Heart left ventricle (tissue), 16 donors: ENCODE measurements at places on chromosomes 2 and 18. TPM values are rescaled to one million over a fixed set of nuclear protein-coding genes. Genes with fewer than 3 reads are reported as not detected.
A peak's percentile ranks its signal among the peaks of the same experiment; 100 is the strongest.

GRCh38 chr2:152051436-152051835, 47.4 kb downstream of the CACNB4 start:
- no peak for DNase-seq

- no peak for DNase-seq
Measured at GRCh38 chr2:69250981-69251380, 136.0 kb downstream of the GFPT1 start.

ACADL gene
- 0.88 TPM for polyA plus RNA-seq

GRCh38 chr2:182345384-182345783, 81.5 kb downstream of the PDE1A start:
- no peak for DNase-seq

GRCh38 chr18:78721238-78721875, 258.3 kb upstream of the SALL3 start:
- DNase-seq, result no peak

GRCh38 chr18:67410075-67411070, 106.1 kb downstream of the DSEL start:
- DNase-seq, result no peak

DNA sequence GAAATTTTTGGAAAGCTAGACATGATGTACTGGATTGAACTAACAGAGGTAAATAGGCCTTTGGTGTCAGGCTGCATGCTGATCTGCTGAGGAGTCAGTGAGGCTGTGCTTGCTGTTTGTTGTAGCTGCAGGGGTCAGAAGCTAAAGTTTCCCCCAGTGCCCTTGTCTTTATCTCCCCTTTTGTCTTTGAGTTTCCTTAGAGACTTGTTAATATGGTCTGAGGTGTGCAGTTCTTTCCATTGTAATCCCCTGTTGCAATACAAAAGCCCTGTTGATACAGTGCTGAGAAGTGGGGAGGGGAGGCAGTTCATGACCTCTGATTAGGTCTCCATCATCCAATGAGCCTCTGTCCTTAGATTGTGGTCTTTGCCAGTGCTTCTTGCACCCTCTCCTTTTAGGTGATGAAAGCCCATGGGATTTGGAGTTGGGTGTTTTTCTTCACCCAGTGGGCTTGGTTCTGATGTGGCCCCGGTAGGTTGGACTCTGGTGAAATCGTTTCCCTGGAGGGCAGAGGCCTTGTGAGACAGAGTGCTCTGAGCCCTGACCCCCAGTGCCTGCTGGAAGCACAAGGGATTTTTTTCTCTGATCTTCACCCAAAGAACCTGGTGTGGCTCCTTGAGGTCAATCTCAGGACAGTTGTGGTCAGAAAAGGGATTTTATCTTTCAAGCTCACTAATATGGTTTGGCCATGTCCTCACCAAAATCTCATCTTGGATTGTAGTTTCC, 163.1 kb downstream of the TMEM18 start:
- DNase-seq, result no peak

GRCh38 chr2:191800874-191801273, 46.0 kb downstream of the CAVIN2 start:
- DNase-seq, result no peak

GRCh38 chr18:44238454-44238853, 442.2 kb upstream of the SETBP1 start:
- no peak for DNase-seq

SH3RF3 gene
- polyA plus RNA-seq, result 5.2 TPM

DNA sequence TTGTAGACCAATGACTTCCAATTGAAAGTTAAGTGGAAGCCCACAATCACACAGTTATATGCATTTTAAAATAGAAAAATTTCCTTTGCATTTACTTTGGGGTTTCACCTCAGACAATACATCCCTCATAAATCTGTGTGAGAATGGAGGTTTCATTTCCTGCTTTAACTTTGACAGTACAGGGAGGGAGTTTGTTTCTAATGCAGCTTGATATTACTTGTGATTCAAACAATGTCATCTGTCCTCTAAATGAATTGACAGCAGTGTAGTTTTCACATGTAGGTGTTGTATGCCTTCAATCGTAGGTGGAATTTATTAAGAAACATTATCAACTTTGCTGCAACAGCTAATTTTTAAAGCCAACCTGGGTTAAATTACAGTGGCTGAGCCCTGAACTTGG, 75.2 kb downstream of the TMEFF2 start:
- DNase-seq, result no peak

DNA sequence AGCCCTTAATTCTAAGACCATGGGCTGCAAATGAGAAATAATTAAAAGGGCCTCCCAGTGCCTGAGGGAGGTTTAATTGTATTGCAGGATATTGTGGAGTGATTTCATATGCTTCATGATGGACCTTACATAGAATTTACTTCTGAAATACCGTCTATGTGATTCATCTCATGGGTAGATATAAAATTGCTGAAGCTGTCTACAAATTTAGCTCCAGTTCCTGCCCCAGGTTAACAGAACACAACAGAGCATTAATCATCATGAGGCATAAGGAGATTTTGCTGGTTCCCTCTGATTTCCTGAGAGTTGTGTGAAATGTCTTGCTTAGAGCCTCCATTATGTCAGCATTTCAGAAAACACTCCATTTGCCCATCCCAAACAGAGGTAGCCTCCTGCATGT, 770 bp downstream of the UPP2 start:
- DNase-seq, result no peak

DNA sequence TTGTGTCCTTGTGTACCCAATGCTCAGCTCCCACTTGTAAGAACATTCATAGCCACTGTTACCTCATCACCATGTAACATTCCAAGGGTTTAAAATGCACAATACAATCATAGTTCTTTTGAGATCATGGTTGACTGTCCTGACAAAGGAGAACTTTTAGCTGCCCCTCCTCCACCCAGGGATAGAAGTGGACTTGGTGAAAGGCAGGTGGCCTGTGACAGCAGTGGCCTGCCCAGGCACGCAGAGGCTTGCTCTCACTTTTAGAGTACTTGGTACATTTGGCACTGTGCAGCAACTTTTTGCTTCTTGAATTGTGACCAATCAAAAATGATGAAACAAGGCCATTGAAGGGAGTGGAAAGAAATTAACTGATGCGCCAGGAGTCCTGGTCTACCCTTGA, 108.7 kb downstream of the ANKRD44 start:
- DNase-seq, result no peak

DNA sequence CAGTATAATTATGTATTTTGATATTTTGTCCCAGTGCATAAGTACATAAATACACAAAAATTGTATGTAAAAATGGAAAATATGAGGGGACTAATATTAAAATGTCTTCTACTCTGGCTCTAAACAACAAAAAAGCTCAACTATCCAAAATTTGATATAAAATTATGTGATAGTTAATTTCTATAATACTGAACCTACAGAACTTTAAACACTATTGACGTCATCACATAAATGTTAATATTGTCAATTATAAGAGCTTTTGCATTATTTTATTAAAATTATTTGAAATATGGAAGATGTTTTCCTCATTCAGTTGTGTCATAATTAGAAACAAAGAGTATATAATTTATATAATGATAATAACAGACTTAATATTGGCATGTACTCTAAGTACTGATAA, 1139.7 kb upstream of the TMEFF2 start:
- no peak for DNase-seq

DNA sequence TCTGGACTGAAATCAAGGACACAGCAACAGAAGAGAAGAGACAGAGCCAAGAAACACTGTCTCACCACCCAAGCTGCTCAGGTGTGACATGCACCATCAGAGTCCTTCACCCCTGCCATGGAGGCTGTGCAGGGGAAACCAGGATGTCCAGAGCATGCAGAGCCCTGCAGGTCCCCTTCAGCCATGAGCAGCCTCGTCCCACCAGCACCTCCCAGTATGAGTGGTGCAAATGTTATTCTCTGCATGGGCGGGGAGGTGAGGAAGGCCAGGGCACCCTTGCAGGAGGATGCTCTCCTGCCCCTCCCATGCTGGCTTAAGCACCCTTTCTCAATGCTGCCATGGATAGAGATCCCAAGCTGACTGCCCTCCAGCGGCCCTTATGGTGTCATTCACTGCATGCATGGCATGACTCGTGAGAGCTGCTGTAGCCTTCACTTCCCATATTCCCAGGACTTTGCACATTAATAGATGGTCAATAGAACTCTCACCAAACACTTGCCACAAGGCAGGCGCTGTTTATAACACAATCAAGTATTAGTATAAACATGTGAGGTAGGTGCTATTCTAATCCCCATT, 171.0 kb downstream of the ANAPC1 start:
- no peak for DNase-seq

- DNase-seq, result no peak
Measured at GRCh38 chr2:47525167-47525566, 122.2 kb downstream of the MSH2 start.

DNA sequence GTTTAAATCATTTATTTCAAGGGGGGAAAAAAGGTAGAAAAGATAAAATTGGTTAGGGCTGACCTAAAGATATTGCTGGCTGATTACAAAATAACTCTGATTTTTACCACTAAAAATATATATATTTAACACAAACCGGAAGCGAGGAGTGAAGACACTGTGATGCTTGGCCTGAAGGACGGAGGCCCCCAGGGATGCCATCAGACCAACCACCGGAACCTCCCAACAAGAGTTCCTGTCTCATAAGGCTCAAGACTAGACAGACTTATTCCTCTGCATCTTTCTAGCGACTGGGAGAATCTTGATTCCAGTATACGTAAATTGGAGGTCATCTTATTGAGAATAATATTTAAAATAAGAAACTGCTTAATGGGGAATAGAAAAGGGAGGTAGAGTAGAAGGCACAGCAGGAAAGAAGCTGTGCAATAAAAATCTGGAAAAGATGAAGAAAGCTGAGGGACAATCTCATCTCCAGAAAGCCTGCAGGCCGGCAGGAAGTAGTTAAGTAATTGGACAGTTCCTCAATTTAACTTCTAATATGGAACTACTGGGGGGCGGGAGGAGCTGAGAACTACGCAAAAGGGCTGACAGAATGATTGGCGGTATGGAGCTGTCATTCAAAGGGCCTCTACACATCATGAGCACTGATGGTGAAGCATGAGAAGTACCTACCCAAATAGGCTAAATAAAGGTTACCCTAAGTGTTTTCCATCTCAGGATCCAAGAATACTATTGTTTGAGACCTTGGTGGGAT, 91.1 kb downstream of the DTNB start:
- no peak for DNase-seq

DNA sequence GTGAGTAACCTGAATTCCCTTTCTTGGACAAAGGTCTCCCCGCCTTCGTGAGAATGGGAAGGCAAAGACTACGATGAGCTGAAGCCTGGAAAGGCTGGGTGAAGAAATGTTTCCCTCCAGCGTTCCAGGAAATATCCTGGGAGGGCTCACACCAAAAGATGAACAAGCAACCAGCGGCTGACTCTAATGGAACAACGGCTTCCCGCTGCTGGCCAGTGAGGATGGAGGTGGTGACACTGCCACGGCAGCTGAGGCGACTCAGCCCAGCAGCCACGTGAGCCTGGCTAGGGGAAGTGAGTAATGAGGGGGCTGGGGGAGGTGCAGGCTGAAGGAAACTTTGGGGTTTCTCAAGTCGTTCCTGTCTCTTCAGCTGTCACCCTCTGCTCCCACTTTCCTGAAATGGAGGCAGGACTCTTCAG, 105.0 kb upstream of the SMAD7 start:
- DNase-seq, result peak; percentile 70

- DNase-seq, result peak; percentile 73
Measured at GRCh38 chr2:200306931-200307723, 634 bp downstream of the SPATS2L start.

NYAP2 gene
- not detected for polyA plus RNA-seq

IL1RL1 gene
- 36.6 TPM for polyA plus RNA-seq

DNA sequence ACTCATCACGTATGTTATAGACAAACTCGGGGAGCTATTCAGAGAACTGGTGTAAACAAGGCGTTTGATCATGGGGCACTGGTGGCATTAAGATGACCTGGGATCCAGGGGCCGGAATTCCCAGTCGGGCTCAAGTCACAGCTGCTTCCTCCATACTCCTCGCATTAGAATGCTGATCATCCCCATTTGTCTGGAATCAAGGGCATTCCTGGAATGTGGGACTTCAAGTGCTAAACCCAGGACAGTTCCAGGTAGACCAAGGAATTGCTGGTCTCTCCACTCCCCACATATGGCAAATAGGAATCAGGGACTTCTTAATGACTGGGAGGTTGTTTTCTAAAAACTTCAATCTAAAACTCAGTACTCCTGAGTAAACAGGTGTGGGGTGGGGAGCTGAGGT, 355.7 kb upstream of the RAB6C start:
- DNase-seq, result no peak

DNA sequence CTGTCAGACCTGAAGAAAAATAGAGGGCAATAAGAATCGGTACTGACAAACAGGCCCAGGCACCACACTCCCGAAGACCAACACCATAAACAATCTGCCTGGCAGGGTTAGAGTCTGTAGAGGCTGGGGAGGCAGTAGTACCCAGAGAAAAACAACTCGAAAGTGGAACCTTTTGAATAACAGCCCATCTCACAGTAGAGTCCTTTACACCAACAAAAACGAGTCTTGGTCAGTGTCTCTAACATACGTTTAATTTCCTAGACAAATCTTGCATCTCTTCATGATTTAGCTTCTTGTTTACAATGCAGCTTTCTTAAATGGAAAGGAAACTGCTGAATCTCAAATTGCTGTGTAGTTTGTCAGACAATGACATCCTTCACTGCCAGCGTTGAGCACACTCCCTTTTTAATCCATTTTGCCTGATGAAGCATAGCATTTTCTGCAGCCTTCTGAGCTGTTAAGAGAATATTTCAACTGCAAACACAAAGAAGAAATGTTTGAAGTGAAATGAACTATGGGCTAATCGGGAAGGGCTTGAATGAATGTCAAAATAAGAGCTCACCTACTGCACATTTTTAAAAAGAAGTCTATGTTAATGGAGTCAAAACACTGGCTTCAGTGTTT, 73.1 kb upstream of the DSG1 start:
- DNase-seq, result no peak

GRCh38 chr2:121519732-121520640, 10.7 kb upstream of the RNU4ATAC start:
- no peak for DNase-seq

HTR2B gene
- polyA plus RNA-seq, result 0.25 TPM

DNA sequence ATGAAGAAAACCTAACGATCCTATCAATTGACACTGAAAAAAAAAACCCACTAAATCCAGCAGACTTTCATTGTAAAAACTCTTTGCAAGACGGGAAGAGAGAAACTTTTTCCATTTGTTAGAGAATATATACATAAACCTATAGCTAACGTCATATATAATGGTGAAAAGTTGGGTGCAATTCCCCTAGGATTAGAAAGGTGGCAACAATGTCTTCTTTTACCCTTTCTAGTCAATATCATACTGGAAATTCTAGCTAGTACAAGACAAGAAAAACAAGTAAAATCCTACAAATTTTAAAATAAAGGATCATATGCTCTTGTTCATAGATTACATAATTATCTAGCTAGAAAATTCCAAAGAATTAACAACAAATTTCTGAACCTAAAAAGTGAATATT, 1596.5 kb upstream of the LRRTM1 start:
- DNase-seq, result no peak

- no peak for DNase-seq
Measured at GRCh38 chr18:8231316-8231715, 377.9 kb upstream of the RAB12 start.
